ENCODE measurements at places on chromosomes 11 and 22.

- DNase-seq: no peak
Observed at GRCh38 chr11:43871051-43871450, 9.6 kb upstream of the ALKBH3 start.

DNA sequence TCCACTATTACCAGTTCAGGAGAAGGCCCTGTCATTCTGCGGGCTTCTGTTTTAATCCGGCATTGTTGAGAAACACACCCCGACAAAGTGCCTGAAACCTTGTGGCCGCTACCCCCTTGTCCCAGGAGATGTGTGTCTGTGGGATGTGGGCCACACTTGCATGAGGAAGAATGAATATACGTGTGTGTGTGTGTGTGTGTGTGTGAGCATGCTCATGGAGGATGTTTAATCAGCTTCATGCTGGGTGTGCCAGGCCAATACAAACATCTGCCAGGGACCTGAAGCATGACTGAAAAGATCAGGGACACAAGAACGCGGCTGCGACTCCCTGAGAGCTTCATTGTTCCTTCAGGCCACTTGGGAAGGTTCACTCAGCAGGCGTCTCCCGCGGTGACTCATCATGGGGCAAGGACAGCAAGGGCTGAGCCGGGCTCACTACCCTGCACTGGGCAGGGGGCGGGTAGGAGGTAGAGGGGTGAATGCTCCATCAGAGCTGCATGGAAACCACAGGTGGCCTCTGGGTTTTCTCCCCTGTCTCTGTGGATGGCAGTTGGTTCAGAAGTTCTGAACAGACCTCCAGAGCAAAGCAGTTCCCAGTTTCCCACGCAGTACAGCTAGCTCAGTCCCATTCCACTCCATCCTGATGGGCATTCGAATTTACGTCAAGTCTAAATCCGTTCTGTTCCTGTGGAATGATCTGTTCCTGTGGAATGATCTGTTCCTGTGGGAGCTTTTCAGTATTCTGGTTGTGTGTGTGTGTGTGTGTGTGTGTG lies 7.0 kb upstream of the MALAT1 start:
- no peak for DNase-seq

GRCh38 chr11:33005175-33005574 lies 10.5 kb upstream of the DEPDC7 start:
- DNase-seq: no peak

GRCh38 chr22:30047364-30047738 lies 32.9 kb upstream of the HORMAD2 start:
- no peak for DNase-seq

- DNase-seq: no peak
Observed at GRCh38 chr11:115761348-115761747, 257.1 kb upstream of the CADM1 start.

GRCh38 chr11:119450590-119451326 lies 27.8 kb upstream of the THY1 start:
- DNase-seq: no peak

DNA sequence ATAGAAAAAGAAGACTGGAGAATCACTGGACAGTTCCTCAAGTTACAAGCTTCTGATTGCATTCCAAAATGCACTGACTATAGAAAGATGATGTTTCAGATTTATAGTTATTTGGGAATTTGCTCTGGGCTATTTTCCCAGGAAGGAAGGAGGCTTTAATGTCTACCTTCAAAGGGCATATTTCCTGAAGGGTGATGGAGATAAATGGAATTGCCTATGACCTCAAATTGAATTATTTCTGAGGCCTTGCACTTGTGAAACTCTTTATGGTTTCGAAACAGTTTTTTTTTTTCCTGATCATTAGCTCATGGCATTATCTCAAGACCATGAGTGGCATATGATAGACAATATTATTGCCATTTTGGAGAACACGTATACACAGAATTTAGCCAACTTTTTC lies 333.9 kb downstream of the METTL15 start:
- DNase-seq: no peak

- no peak for DNase-seq
Observed at GRCh38 chr11:104713401-104713800, 184.9 kb downstream of the CASP12 start.

DNA sequence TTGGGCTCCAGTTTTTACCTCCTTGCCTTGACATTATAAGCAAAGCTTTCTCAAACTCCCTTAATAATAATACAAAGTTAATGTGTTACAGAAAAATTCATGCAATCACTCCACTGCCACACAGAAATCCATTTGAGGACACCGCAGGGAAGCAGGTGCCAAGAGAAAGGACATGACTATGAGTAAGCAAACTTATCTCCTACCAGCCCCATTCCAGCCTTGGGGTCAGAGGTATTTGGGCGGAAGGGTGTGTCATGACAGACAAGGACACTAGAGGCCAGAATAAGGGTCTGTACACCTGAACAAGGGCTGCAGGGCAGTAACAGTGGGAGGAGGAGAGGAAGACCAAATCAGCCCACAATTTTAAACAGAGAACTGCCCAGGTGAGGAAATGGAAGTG lies 5.9 kb downstream of the GNG3 start:
- DNase-seq: no peak

- no peak for DNase-seq
Observed at GRCh38 chr11:103980108-103980507, 56.3 kb upstream of the DDI1 start.

- no peak for DNase-seq
Observed at GRCh38 chr11:32062540-32062939, 28.3 kb upstream of the RCN1 start.

- no peak for DNase-seq
Observed at GRCh38 chr11:101862391-101863233, 52.2 kb upstream of the CEP126 start.

GRCh38 chr22:48779211-48779643 lies 1048.4 kb downstream of the BRD1 start:
- DNase-seq: no peak

DNA sequence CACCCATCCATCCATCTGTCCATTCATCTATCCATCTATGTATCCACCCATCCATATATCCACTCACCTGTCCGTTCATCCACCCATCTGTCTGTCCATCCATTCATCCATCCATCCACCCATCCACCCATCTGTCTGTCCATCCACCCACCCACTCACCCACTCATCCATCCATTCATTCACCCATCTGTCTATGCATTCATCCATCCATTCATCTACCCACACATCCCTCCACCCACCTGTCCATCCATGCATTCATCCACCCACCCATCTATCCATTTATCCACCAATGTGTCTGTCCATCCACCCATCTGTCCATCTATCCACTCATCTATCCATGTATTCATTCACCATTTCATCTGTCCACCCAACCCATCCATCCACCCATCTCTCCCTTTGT lies 33.3 kb downstream of the NADSYN1 start:
- no peak for DNase-seq

DNA sequence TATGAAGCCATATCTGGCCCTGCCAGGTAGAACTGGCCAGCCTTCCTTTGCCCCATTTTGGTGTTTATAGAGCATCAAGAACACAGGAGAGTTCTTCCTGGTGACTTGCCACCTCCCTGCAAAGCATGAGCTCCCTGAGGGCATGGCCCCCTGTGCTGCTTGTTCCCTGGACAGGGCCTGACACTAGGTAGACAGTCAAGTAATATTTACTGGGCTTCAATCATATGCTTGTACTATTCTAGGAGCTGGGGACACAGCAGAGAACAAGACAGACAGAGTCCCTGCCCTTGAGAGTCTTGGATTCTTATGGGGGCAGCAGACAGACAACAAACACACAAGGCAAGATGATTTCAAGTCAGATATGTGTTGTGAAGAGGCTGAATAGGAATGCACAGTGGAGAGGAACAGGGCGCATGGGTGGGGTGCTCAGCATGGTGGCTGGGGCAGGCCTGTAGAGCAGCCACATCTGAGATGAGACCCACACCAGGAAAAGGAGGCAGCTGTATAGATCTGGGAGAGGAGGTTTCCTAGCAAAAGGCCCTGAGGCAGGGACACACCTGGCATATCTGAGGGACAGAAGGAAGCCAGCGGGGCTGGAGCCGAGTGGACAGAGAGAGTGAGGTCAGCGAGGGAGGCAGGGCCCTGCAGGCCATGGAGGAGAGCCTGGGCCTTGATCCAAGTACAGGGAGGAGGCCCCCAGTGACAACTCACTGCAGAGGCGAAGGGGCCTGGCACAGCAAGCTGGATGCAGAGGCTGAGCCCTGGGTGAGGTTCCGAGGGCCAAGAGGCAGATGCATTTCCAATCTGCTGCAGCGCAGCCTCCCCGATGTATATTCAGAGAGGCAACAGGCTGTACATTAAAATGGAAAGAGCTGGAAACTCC lies 10.2 kb upstream of the CBX6 start:
- no peak for DNase-seq

GRCh38 chr11:115905341-115906000 lies 401.3 kb upstream of the CADM1 start:
- no peak for DNase-seq

- DNase-seq: no peak
Observed at GRCh38 chr11:69674267-69674885, 777 bp downstream of the LTO1 start.

DNA sequence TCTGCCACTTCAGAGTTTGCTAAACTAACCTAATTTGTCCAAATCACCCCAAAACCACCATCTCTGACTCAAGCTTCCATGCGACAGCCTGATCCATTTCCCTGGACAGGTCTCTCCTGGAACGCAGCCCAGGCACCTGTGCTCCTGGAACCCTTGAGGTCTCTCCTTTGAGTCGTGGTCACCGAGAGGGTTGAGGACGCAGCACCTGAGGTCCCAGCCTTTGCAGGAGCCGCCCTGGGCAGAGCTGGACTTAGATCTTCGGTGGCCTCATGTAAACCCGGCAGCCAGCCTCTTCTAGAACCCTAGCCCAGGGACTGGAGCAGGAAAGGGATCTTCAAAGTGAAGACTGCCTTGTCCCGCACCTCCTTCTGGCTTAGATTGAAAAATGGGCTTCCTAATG lies 37.6 kb downstream of the ASRGL1 start:
- no peak for DNase-seq

- DNase-seq: no peak
Observed at GRCh38 chr22:45516923-45517675, 14.4 kb downstream of the FBLN1 start.

DNA sequence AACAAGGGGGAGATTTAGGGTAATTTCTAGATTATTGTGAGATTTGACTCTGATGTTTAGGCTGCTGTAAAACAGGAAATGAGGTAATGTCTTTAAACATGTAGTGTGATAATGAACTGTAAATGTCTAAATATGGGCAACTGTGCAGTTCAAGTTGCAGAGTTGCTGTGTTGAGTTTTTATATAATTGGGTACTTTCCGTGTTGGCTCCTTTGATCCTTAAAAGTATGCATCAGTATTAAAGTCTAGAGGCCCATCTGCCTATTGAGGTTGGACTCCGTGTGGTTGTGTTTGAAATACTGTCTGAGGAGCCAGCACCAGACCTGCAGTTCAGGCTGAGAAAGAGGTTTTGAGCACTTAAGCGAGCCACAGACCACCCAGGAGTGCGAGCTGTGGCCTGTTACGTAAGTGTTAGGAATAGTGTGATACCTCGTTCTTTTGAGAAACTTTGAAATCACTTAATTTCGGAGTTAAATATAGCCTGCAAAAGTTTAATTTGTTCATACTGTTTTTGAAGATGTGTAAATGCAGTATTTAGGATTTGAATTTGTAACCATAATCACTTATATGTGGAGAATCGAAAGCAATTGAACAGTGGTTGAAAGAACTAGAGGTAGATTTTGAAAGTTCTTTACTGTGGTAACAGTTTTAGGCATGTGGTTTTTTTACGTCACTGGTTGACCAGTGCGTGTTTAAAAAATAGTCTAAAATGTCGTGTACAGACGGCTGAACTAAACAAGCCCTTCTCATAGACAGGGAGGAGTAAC lies 9.0 kb downstream of the FAM118A start:
- DNase-seq: peak; percentile 70

GRCh38 chr11:62508336-62509058 lies 38.1 kb downstream of the AHNAK start:
- no peak for DNase-seq

- DNase-seq: no peak
Observed at GRCh38 chr22:40031766-40032470, 37.2 kb downstream of the FAM83F start.

DNA sequence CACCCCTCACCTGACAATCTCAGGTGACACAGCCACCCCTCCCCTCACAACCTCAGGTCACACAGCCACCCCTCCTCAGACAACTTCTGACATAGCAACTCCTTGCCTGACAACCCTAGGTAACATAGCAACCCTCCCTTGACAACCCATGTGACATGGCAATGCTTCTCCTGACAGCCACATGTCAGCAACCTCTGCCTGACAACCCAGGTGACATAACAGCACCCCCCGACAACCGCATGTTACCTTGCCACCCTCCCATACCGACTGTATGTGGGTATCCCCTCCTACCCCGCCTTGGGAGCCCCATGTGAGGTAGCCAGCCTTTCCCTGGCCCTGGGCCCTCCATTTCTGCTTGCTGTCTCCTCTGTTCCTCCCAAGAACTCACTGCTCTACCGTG lies 77.7 kb upstream of the B3GAT1 start:
- DNase-seq: no peak

- DNase-seq: no peak
Observed at GRCh38 chr22:50047346-50047745, 10.8 kb downstream of the TTLL8 start.

DNA sequence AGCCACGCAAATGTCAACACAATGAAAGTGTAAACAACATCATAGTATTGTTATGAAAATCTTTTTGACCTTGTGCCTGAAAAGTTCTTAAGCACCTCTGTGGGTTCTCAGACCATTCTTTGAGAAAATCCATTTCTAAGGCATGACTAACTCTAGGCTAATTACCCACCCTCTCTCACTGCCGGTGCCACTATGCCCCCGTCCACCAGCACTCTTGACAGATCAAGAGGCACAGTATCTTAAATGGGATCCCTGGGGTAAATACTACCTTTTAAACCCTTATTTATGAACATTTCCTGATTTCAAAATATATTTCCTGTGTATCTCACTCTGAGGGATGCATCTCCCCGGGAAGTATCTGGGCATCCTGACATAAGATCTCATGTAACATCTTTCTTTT lies 607.5 kb downstream of the METTL15 start:
- DNase-seq: no peak

DNA sequence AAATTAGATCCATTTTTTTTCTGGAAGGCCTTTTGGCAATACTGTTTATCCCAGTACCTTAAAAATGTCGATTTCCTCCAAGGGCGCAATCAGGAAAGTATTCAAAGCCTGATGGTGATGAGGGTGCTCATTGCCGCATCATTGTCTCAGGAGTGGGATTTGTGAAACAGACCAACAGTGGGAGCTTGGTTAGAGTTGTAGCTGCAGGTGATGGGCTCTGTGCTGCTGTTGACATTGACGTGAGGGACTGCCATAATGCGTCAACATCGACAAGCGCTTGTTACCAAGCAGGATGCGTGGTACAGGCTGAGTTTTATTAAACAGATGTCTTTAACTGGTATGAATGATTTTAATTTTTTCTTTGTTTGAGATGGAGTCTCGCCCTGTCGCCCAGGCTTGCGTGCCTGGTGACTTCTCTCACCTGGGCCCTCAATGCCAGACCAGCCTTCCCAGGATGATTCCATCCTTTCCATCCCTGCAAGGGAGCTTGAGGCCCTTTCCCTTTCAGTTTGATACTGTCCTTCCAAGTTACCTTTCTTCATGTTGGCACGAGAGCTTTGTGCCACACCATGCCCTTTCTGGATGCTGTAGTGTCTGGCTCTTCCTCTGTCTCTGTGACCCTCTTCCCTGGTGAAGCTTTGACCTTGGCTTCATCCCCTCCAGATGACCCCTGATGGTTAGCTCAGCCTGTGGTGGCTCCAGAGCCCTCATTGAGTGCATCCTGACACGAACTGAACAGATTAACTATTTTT lies 10.6 kb downstream of the MED15 start:
- no peak for DNase-seq

- no peak for DNase-seq
Observed at GRCh38 chr22:20137671-20138416, 6.2 kb downstream of the ZDHHC8 start.

GRCh38 chr11:10659339-10660216 lies 34.0 kb downstream of the IRAG1 start:
- no peak for DNase-seq

Measured in effector CD4-positive, alpha-beta T cell (primary cell).